ENCODE measurements at places on chromosomes 1 and 21.

DNA sequence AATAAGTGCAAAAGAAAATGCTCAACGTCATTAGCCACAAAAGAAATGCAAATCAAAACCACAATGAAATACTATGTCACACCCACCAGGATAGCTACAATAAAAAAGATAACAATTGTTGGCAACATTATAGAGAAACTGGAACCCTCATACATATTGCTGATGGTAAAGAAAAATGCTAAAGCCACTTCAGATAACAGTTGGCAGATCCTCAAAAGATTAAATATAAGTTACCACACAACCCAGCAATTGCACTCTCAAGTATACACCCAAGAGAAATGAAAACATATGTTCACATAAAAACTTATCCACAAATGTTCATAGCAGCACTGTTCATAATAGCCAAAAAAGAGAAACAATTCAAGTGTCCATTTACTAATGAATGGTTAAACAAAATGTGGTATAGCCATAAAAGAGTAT, 20.7 kb downstream of the TRIM33 start:
- no peak for DNase-seq

- no peak for DNase-seq
Measured at GRCh38 chr1:204152310-204153044, 633 bp upstream of the ETNK2 start.

GRCh38 chr21:31668651-31669491, 9.4 kb downstream of the SOD1 start:
- DNase-seq: no peak

GRCh38 chr1:171984850-171985485, 143.7 kb downstream of the DNM3 start:
- DNase-seq: no peak

DNA sequence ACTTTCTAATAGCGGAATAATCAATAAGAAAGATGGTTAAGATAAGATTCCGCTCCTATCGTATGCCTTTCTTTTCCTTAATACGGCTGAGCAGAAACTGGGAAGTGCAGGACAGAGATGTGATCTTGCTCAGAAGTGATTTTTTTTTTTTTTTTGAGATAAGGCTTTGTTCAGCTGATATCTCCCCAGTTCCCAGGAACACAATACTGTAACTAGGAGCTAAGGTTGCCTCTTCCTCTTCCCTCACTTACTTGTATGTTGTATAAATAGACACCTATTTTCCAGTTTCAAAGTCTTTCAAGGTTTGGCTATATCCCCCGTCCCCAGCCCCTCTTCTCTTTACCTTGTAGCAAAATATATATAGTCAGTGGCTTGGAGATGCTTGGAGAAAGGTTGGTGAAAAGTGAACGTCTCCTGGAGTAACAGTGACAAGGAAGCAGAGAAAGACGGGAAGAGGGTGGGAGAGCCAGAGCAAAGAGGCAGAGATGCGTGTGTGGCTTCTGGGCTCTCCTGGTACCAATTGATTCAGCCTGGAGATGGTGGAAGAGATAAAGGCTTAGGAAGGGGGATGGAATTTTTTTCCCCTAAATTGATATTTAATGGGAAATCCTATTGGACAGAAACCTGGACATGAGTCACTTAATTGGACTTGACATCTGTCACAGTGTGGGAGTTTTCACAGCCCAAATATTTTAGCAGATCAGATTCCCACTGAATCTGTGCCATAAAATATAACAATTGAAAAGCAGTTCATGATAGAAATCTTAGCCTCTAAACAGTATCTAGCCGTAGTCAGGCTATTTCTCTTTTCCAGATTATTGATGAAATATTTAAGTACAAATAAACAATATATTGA, at the start of gene NHLH2:
TSS of gene NHLH2 (minus strand) at position 522 of the 856 bp plus-strand sequence. CDS start 2,754 bp downstream, outside the sequence.
- no peak for DNase-seq

- DNase-seq: no peak
Measured at GRCh38 chr1:82227306-82228095, 426.8 kb downstream of the ADGRL2 start.

DNA sequence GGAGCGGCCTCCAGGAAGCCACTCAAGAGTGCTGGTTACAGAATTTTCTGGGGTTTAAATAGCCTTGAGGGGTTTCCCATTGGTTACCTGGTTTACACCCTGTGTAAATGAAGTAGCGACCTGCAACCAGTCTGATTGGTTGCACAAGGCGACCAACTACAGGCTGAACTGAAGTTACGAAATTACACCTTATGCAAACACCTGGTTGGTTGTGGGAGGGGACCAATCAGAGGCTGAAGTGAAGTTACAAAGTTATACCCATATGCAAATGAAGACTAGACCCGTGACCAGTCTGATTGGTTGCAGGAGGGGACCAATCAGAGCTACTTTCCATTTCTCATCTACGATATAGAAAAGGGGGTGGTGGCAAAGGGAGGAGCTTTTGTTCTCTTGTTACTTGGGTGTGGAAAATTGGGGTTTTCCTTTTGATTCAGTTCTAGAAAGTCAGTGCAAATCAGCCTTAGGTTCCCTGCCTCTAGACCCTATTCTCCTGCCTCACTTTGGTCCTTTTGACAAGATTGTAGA, 22.2 kb upstream of the C1orf174 start:
- DNase-seq: no peak

Measured in T-helper 2 cell treated with Interferon-gamma antibody and Interleukin-4, amounts not matched to agents 5 μg/mL and 100 μg/mL, for 36 hours (primary cell).